A375 (cell line): ENCODE measurements at places on chromosomes 11 and 22. TPM values are rescaled to one million over a fixed set of nuclear protein-coding genes. Genes with fewer than 3 reads are reported as not detected.

The DRD2 gene
- total RNA-seq, result 1.1 and 1.8 TPM in 2 replicates

The SCGB1D2 gene
- total RNA-seq, result not detected in 2 replicates

The GDPD4 gene
- total RNA-seq, result 1.2 TPM in 1 of 2 replicates, not detected in the other

The KCTD14 gene
- total RNA-seq, result not detected in 2 replicates

The TRPC6 gene
- not detected in 2 replicates for total RNA-seq

The SLC22A25 gene
- not detected in 2 replicates for total RNA-seq

The ELFN2 gene
- 0.13 and 0.30 TPM in 2 replicates for total RNA-seq

The RBMXL2 gene
- 0.11 TPM in 1 of 2 replicates, not detected in the other for total RNA-seq

The CSNK2A3 gene
- 0.72 and 1.1 TPM in 2 replicates for total RNA-seq

The RNF215 gene
- total RNA-seq, result 14.9 and 18.2 TPM in 2 replicates

The BBS1 gene
- total RNA-seq, result 22.4 and 28.0 TPM in 2 replicates

The CASP5 gene
- total RNA-seq, result not detected in 2 replicates

The CSF2RB gene
- total RNA-seq, result not detected in 2 replicates

The LGALS1 gene
- total RNA-seq, result 1,695 and 1,774 TPM in 2 replicates

The C11orf98 gene
- 258 and 334 TPM in 2 replicates for total RNA-seq
